Activated CD4-positive, alpha-beta T cell treated with anti-CD3 and anti-CD28 coated beads, Interleukin-2, amount 50 U/mL, for 4 hours (primary cell): ENCODE measurements at places on chromosomes 3 and 15.

DNA sequence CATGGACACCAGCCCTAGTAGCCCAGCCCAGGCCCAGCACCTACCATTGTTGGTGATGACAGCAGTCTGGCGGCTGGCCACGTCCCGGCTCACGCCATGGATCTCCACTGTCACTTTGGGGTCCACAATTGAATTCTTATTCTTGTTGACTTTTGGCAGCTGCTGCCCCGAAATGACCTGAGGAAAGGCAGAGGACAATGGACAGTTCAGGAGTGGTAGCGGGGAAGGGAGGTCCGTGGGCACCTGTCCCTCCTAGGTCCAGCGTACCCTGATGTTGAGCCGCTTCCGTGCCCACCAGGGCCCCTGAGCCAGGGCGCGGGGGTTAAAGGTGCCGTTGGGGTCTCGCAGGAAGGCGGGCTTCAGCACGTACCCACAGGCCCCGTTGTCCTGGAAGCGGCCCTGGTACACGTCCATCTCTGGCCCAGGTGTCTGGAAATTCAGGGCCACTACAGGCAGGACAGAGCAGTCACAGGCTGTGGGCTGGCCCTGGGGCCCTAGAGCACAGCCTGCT lies 17.7 kb downstream of the VILL start:
- no peak for DNase-seq

GRCh38 chr3:86837871-86838270 lies 153.1 kb downstream of the VGLL3 start:
- no peak for DNase-seq

GRCh38 chr3:171863920-171864319 lies 20.8 kb downstream of the TMEM212 start:
- no peak for DNase-seq

DNA sequence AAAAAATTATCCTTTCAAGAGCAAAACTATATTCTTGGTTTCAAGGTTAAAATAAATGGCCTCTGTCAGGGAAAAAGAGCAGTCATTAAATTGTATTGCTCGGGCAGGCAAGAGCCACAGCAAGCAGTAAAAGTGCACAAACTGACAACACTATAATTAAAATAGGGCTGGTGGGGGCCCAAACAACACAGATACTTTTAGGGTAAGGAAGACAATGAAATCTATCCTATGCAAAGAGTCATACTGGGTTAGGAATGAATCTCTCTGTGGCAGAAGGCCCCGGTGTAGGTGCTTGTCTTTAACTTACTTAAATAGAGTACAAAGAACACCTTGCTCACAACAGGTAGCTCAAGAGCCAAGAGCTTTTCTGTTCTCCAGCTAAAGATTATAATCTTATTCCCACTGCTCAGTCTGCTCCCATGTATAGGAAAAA lies 94.7 kb downstream of the DLG1 start:
- no peak for DNase-seq

DNA sequence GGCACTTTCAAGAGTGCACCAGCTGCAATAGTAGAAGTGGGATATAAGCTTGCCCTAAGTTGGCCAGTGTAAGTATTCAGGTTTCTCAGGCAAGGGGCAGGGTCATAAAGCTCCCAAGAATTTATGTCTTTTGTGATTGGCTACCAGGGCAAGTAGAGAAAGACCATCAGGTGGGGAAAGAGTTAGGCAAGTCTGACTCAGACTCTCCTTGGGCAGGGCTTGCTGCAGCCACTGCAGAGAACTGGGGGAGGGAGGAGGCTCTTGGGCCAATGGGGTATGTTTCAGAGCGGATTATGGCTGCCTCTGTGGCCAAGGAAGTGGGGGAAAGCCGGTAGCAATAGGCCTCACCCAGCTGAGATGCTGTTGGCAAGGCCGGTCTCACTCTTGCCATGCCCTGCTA lies 44.6 kb upstream of the SLC25A36 start:
- no peak for DNase-seq
